ENCODE measurements at places on chromosomes 11 and 22. TPM values are rescaled to one million over a fixed set of nuclear protein-coding genes. Genes with fewer than 3 reads are reported as not detected.

Gene TENM4
- 6.1 TPM for total RNA-seq

Gene TREH
- not detected for total RNA-seq

Gene MOB2
- total RNA-seq, result 103 TPM

Gene RFPL1
- total RNA-seq, result not detected

Gene POTEH
- not detected for total RNA-seq

Gene DDX17
- 458 TPM for total RNA-seq

Gene MYRF
- 0.10 TPM for total RNA-seq

Gene MUC5B
- total RNA-seq, result 1.0 TPM

Gene BTG4
- total RNA-seq, result not detected

Gene TMEM123
- 141 TPM for total RNA-seq

Gene SYT7
- total RNA-seq, result 3.7 TPM

Gene DEPDC7
- total RNA-seq, result 4.2 TPM

Gene MIOX
- not detected for total RNA-seq

Gene CDON
- 31.0 TPM for total RNA-seq

Gene MRPL11
- 47.3 TPM for total RNA-seq

Gene SPON1
- 11.0 TPM for total RNA-seq

Gene SIK2
- total RNA-seq, result 27.6 TPM

Gene CACNA1I
- total RNA-seq, result 0.16 TPM

Measured in gastroesophageal sphincter (tissue), 4 donors.